NB4 (cell line): ENCODE measurements at places on chromosomes 5 and 9.

GRCh38 chr9:71891557-71892189 lies 19.3 kb downstream of the ABHD17B start:
- DNase-seq: no peak

- no peak for DNase-seq
These were observed 799.2 kb downstream of the BRINP1 start for GRCh38 chr9:118570066-118570465.

- no peak for DNase-seq
These were observed 242.9 kb downstream of the MCTP1 start for GRCh38 chr5:95042037-95042436.

GRCh38 chr5:68046445-68046844 lies 169.1 kb upstream of the PIK3R1 start:
- DNase-seq: peak; percentile 14

DNA sequence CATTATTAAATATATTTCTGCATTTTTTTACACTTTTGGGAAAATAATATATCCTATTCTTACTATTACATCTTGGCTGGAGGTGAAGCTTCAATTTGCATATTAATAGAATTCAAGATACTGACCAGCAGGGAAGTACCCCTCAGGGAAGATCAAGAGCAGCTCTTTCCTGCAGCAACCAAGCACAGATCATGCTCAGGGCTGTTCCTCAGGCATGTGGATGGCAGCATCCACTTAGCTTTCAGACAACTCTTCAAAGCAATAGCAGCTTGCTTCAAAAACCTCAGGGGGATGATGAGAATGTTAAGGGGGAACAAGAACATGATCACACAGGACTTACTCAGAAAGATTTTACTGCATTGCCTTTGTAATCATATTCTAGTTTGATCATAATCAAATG lies 731.8 kb downstream of the SEMA5A start:
- DNase-seq: no peak

DNA sequence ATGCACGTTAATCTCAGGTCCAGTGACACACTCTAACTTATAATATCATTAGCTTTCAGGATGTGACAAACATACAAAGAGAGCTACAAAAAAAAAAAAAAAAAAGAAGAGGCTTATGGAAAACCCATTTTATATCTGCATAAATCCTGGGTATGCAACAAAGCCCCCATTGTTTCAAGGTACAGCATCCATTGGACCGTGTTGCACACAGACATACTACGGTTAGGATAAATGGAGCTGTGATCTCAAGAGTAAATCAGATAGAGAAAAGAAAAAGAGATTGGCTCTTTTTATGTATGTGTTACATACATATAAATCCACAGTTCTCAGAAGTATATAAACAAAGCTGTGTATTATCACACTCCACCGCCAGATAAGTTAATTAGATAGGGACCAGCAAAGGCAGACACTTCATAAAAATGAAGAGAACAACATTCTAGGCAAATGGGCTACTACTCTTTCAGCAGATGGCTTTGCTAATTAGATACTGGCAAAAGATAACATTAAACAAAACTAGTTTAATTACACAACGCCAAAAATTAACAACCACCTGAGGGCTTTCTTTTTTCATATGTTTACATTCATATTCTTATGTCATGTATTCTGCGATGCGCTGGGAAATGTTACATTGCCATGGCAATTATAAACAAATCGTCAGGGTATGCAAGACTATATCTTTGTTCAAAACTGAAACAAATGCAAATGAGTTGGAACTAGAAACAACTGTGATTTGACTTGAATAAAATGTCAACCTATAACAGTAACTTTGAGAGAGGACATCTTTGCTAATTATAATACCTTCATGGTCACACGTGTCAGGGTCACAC lies 304.2 kb downstream of the SEMA5A start:
- DNase-seq: no peak

DNA sequence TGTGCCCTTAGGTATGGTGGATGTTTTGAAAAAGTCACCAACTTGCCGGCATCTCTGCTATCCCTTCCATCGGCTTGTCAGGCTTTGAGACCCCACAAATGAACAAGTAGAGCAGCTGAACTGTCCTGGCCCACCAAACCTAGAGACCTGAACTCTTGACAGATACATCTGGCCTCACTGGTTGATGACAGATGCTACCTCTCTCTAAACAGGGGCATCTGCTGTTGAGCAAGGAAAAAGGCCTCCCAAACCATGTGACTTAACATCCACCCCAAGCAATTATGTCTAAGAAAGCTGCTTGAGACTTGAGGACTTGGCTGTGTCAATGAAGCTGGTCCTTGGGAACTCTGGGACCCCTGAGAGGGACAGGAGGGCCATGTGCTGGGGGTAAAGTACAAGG lies 2.3 kb downstream of the CCNI2 start:
- no peak for DNase-seq

DNA sequence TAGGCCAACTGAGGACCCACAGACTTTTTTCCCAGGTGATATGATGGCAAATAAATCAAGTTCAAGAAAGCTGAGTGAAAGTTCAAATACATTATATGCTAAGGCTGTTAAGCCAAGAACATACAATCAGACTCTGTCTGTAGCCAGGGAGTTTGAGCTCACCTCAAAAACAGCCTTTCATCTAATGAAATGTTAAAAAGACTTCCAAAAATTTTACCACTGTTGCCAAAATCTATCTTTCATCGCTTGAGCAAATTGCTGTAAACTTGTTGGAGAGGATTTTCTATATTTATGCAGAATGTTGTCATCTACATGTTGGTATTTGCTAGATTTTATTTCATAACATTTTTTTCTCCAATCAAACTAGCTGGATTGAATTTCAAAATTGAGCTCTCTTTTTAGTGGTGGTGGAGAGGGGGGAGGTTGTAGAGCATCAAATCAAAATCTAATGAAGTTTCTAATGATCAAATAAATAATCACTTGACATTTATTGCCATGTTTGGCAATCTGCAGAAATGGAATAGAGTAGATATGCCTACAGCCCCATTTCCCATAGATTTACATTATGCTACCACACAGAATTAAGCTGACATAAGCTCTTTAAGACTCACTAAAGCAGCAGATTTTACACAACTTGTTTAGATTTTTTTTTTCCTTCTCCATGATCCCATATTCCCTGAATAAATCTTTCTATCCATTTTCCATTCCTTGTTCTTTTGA lies 828.9 kb upstream of the ZNF608 start:
- DNase-seq: no peak

- no peak for DNase-seq
These were observed 29.8 kb downstream of the CORO2A start for GRCh38 chr9:98162613-98163012.

- no peak for DNase-seq
These were observed 11.3 kb downstream of the MYMK start for GRCh38 chr9:133513214-133514100.

DNA sequence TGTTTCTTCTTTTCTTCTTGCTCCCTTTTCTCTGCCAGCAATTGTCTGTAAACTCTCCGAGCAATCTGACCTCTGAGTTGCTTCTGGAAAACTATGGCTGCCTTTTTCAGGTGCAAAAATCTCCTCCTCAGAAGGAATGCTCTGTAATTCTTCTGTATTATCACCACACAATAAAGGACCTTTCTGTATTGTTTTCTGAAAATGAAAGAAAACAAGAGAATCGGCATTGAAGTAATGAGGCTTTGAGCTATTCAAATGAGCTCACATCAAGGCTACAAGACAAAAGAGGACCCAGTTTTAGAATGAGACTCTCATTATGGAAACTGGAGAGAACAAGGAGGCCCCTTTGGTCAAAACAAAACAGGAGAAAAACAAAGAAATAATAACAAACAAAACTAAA lies 86.2 kb upstream of the RETREG1 start:
- no peak for DNase-seq

GRCh38 chr5:10511741-10512640 lies 51.9 kb upstream of the ANKRD33B start:
- no peak for DNase-seq

- DNase-seq: no peak
These were observed 1387.2 kb upstream of the ACO1 start for GRCh38 chr9:30997291-30997690.

- no peak for DNase-seq
These were observed 236.8 kb downstream of the ARHGEF28 start for GRCh38 chr5:73862796-73863195.

DNA sequence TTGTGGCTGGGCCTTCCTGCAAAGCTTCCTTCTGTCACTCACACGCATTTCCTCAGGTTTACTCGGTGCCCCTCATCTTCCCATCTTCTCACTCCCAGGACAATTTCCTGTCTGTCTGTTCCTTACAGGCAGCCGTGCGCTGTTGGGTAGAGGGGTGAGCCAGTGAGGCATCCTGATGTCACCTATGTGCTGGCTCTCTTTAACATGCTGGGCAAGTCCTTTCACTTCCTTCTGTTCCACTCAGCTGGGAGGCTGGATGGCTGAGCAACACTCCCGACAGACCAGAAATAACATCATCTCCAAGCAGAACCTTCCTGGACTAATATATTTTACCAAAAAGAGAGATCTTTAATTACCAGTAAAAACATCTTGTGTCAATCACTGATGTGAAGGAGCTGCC lies 103.0 kb downstream of the HSD17B3 start:
- DNase-seq: no peak

- DNase-seq: peak; percentile 64
These were observed 241.1 kb downstream of the GADD45G start for GRCh38 chr9:89845862-89846261.

- DNase-seq: no peak
These were observed 997 bp upstream of the CHD1 start for GRCh38 chr5:98929710-98930298.

- no peak for DNase-seq
These were observed 9.3 kb upstream of the ROPN1L start for GRCh38 chr5:10432059-10433008.

DNA sequence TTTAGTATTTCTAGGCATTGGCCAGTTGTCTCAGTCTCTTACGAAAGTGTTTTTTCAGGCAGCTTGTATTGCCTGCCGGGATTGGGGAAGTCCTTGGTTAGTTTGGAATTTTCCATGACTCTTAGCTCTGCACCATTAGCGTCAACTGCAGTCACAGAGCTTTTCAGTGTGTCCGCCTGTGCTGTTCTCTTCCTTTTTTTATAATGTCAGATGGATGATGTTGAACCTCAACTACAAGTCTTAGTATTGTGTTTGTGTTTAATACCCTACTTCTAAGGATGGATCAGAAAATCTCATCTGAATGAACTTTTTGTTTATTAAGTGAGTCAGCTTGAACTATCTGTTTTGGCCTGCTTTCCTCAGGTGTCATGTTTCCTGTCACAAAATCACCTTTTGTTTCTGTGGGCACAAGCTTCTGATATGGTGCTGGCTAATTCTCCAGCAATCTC lies 33.1 kb downstream of the ATP6V0E1 start:
- DNase-seq: no peak

GRCh38 chr5:89401012-89401411 lies 518.0 kb upstream of the MEF2C start:
- no peak for DNase-seq

- no peak for DNase-seq
These were observed 539.7 kb downstream of the ACTL7B start for GRCh38 chr9:108316066-108316465.

- no peak for DNase-seq
These were observed 96.7 kb upstream of the GRHPR start for GRCh38 chr9:37325778-37326177.

- no peak for DNase-seq
These were observed 42.9 kb downstream of the DAPK1 start for GRCh38 chr9:87540444-87541105.

GRCh38 chr9:12843735-12844134 lies 68.9 kb downstream of the LURAP1L start:
- DNase-seq: no peak

DNA sequence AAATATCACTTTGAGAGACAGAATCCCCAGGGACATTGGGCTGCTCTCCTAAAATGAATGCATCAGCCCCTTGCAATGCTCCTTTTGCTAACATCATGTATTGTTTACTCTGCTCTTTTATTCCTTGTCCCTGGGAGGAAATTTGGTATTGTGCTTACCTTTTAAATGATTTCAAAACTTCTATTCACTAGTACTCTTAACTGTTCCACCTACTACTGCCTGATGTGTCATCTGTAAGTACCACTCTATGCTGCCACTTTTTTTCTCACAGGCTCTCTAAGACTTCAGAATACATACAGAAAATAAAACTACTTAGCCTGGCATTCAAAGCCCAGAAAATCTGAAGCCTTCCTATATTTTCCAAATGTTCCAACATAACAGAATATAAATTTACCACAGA lies 667.2 kb downstream of the BRINP1 start:
- DNase-seq: no peak

DNA sequence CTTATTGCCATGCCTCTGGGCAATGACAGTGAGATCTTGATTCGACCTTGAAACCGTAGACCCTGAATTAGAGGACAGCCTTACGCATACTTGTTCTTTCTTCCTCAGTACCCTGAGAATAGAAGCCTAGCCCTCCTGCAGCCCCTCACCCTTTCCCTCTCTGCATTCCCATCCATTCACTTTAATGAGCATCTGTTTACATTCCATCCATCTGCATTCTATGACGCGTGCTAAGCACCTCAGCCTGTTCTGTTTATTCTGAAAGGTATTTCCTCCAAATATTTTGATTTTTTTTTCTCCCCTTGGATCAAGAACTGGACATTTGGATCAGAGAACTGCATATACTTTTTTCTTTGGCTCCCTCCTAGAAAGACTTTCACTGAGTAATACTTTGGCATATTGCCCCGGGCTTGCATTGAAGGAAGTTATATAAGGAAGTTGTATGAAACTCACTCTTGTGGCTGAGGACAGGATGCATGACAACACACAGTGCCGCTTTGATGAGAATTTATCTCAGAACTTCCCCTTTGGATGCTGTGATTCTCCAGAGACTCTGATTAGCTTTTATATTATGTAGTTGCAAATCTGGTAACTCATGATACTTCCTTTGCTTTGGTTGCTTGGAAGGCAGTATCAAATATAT lies 15.7 kb downstream of the TMEM8B start:
- peak; percentile 86 for DNase-seq

DNA sequence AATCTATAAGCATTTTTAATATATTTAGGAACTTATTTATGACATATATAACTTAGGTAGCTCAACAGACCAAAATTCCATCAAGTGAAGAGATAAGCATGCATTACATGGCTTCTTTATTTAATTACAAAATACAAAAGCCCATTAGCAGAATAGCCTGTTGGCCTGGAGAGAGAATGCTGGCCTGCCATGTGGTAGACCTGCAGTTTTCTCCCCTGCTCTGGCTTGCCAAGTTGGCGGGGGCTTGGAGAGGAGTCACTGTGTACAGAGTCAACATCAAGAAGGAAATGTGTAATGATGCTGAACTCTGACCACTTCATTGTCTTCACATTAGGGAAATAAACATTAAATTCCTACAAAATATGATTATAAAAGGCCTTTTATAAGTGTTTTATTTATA lies 69.8 kb upstream of the CNTLN start:
- DNase-seq: no peak
